ENCODE measurements at places on chromosomes 3 and 15. TPM values are rescaled to one million over a fixed set of nuclear protein-coding genes. Genes with fewer than 3 reads are reported as not detected.

Gene IQCF5
- total RNA-seq, result not detected

Gene IL5RA
- under 0.01 TPM for total RNA-seq

Gene SCN11A
- total RNA-seq, result under 0.01 TPM

Gene CELSR3
- total RNA-seq, result 27.7 TPM

Gene FBN1
- 18.8 TPM for total RNA-seq

Gene CPLX3
- 0.82 TPM for total RNA-seq

Gene LRRC31
- under 0.01 TPM for total RNA-seq

Gene LRRC49
- 145 TPM for total RNA-seq

Gene NECTIN3
- total RNA-seq, result 157 TPM

Gene GOLGA8O
- total RNA-seq, result under 0.01 TPM

Gene VIPR1
- 0.41 TPM for total RNA-seq

Gene GOLGA8F
- not detected for total RNA-seq

Gene KCTD6
- total RNA-seq, result 24.5 TPM

Gene IQCH
- 2.9 TPM for total RNA-seq

Gene ADAMTS17
- total RNA-seq, result 9.4 TPM
